ENCODE measurements at places on chromosomes 6 and 20.

GRCh38 chr6:14720411-14721102, 525.3 kb upstream of the JARID2 start:
- no peak for DNase-seq

GRCh38 chr20:17536944-17537444, 5.8 kb upstream of the BFSP1 start:
- DNase-seq = peak; percentile 59

GRCh38 chr6:122620902-122621301, 10.7 kb downstream of the PKIB start:
- no peak for DNase-seq

GRCh38 chr6:14791526-14791925, 454.3 kb upstream of the JARID2 start:
- DNase-seq = no peak

DNA sequence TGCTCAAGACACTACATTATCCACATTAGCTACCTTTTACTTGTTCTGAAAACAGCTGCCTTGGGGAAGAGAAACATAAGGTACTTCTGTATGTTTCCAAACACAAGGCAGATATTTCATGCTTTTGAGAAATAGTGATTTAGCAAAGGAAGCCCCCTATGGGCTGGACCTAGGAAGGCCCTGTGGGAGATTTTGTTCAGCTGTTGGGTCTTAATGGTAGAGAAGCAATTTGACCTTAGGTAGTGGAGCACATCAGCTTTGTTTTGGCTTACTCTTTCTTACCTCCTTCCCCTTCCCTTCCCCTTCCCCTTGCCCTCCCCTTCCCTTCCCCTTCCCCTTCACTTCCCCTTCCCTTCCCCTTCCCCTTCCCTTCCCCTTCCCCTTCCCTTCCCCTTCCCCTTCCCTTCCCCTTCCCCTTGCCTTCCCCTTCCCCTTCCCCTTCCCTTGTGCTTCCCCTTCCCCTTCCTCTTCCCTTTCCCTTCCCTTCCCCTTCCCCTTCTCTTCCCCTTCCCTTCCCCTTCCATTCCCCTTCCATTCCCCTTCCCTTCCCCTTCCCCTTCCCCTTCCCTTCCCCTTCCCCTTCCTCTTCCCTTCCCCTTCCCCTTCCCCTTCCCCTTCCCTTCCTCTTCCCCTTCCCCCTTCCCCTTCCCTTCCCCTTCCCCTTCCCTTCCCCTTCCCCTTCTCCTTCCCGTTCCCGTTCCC, 84.6 kb downstream of the ANKS1A start:
- no peak for DNase-seq

DNA sequence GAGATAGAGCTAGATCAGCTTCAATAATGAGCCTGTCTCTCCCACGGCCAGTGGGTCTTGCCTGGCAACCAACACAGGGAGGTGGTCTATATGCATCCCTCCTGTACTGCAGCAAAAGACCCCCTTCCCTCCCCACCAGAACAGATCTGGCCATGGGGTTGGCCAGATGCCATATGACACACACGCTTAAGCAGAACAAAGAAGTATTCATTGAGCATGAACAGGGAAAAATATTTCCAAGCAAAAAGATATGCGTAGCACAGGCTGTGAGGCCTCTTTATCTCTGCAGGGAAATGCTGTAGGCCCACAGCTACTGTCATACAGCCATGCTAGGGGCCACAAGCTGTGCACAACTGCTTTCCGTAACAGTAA, 73.4 kb upstream of the NRSN1 start:
- no peak for DNase-seq

GRCh38 chr6:119109654-119110325, 31.3 kb upstream of the FAM184A start:
- DNase-seq = no peak

GRCh38 chr6:142705054-142705453, 239.9 kb downstream of the HIVEP2 start:
- DNase-seq = no peak

GRCh38 chr6:1917626-1918371, 308.1 kb downstream of the FOXC1 start:
- no peak for DNase-seq

DNA sequence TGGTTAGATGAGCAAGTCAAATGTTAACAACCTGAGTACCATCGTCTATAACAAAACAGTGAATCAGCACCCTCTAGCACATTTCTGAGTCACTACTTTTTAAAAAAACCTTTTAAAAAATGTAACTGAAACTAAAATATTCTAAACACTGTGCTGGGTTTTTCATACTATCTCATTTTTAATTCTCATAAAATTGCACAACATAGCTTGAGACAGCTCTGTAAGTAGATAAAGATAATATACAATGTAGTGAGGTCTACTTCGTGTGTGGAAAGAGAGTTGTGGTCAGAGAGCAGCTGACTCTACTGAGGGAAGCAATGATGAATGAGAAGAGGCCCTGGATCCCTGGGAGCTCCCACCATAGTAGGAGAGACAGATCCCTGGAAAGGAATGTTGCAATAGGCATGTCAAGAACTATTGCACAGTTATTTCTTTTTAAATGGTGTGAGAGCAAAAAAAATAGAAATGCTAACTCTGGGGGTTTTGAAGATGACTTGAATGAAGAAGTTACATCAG, 13.6 kb upstream of the CALHM6 start:
- DNase-seq = no peak

DNA sequence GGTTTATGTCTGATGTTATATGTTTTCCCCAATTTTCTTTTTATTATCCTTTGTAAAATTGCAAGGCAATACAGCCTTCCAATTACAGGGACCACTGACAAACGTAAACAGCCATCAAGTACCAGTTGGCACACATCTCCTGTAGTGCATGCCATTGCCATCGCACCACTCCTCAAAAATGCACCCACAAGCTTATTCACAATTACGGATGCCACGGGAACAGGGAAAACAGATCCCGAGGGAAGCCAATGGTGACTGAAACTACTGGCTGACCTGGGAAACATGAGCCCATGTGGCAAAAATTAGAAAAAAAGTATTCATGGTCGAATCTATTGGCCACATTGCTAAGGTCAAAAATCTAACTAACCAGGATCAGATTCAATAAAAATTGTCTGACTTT, 395.2 kb downstream of the PAX1 start:
- no peak for DNase-seq

- no peak for DNase-seq
Observed at GRCh38 chr6:68313911-68314310, 321.2 kb upstream of the ADGRB3 start.

DNA sequence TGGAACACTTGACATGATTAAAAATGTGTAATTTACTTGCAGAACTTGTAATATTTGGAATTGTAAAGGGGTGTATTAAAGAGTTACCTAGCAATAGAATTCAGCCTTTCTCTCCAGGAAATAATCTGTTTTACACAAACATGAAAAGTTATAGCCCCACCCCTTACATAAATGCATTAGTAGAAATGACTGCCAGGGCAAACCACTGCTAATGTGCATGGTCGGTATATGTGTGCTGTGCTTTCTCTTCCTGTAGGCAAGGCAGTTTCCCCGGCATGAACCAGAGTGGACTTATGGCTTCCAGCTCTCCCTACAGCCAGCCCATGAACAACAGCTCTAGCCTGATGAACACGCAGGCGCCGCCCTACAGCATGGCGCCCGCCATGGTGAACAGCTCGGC, 156.5 kb downstream of the TMEM242 start:
- DNase-seq = no peak

GRCh38 chr6:16409531-16410441, 171.4 kb downstream of the GMPR start:
- DNase-seq = peak; percentile 59

DNA sequence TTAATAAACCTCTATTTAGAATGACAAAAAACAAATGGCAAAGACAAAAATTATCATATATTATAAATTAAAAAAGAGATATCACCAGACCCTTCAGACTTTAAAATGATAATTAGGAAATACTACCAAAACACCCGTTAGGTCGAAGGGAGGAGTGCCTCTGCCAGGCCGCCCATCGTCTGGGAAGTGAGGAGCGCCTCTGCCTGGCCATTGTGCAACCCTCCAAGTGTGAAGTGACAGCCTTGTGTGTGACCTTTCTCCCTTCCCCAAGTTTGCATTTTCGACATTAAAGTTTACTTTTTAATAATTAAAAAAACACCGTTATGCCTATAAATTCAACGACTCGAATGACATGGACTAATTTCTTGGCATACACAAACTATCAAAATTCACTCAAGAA, 64.5 kb upstream of the TASP1 start:
- no peak for DNase-seq

GRCh38 chr6:66376001-66376400, 669.0 kb upstream of the EYS start:
- DNase-seq = no peak

DNA sequence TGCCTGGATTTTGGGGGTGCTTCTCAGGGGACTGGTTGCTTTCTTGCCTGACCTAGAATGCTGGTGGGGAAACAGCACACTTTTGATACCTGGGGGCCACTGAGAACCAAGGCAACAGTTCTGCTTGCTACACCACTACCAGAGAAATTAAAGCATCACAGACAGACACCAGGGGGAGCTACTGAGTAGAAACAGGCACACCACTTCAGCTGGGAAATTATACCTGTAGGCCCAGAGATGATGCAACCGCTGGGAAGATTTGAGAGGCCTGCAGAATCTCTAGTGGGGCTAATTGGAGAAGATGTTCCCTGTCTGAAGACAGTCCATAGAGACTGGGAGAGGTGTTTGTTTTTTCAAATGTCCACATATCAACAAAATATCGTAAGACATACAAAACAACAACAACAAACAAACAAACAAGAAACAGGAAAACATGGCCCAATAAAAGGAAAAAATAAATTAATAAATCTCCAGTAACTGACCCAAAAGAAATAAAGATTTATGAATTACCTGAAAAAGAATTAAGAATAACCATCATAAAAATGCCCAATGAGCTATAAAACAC, 129.4 kb upstream of the RIN2 start:
- DNase-seq = peak; percentile 4

DNA sequence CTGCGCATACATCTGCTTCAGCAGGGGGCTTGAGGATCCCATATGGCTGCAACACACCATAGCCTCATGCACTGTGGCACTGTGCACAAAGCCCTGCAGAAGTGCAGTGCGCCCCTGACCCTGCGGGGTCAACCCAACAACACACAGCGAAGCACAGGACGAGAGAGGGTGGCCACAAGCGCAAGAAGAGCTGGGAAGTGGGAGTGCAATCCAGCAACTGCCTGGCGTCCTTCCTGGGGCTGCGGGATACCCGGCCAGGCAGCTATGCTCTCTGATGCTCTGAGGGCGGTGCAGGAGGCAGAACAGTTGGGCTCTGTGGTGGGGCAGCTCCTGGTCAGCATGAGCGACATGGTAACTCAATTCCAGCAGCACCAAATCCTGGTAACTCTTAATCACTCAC, 5.6 kb upstream of the ACSS1 start:
- DNase-seq = no peak

DNA sequence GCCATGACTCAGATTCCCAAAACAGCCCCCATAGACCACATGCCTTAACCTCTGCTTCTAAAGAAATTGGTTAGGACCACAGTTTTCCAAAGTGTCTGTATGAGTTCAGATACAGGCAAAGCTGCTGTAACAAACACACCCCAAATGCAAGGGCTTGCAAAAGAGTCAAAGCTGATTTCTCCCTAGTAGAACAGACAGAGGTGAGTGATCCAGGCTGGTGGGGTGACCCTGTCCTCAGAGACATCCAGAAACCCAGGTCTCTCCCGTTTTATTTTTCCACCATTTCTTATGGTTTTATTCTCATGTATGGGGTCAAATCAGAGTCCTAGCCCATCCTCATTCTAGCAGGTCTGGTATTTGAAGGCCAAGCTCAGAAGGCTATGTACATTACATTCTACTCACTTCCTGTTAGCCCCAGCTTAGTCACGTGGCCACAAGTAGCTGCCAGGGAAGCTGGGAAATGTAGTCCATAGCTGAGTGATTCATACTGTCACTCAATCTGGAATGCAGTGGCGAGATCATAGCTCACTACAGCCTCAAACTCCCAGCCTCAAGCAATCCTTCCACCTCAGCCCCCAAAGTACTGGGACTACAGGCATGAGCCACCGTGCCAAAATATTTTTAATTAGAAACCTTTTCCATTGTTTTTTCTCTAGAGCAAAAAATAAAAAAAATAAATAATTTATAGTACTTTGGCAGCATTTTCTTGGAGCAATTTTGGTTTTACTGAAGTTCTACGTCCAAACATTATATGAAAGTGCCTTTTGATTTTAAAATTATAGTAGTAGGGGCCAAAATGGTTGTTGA, 175.2 kb downstream of the ZMYND8 start:
- DNase-seq = no peak

DNA sequence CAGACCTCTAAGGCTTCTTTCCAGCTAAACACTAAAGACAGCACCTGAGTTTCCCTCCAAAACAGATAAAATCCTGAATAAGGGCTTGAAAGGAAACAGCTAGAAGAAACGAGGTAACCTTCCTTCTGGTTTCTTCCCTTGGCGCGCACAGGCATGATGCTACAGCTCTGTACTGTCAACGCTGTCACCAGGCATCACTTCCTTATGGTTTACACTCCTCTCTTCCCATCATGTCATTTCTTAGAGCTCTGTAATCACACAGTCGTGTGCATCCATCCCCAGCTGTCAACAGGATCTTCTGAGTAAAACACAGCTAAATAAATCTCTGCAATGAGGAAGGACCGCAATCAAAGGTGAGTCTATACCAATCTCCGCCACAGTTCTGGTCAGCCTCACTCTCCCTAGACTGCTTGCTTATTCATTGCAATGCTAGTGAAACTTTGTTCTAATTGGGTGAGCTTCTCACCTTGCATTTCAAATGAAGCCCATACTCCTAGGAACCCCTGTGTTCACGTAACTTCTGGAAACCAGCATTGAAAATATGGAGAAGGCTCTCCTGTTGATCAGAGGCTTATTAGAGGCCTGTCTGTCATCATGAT, 162.6 kb upstream of the DTNBP1 start:
- DNase-seq = no peak

DNA sequence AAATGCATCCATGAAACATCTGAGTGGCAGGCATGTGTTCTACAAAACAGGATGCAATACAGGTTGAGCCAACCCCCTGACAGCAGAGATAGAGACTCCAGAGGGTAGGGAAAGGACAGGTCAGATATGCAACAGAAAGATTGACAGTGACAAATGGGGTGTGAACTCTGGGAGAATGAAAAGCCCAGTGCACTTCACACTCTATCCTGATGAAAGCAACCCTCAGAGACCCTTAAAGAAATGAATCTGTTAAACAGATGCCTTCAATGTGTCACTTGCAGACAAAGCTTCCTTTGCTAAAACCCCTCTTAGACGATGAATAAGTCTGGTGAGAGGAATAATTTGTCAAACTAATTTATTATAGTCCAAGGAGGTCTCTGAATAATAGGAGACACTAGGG, 89.9 kb downstream of the RFPL4B start:
- no peak for DNase-seq

Data from activated CD4-positive, alpha-beta T cell treated with anti-CD3 and anti-CD28 coated beads, Interleukin-2, amount 50 U/mL, for 1 hour (primary cell).